ENCODE measurements at places on chromosomes 1 and 21. TPM values are rescaled to one million over a fixed set of nuclear protein-coding genes. Genes with fewer than 3 reads are reported as not detected.
A peak's percentile ranks its signal among the peaks of the same experiment; 100 is the strongest.

DNA sequence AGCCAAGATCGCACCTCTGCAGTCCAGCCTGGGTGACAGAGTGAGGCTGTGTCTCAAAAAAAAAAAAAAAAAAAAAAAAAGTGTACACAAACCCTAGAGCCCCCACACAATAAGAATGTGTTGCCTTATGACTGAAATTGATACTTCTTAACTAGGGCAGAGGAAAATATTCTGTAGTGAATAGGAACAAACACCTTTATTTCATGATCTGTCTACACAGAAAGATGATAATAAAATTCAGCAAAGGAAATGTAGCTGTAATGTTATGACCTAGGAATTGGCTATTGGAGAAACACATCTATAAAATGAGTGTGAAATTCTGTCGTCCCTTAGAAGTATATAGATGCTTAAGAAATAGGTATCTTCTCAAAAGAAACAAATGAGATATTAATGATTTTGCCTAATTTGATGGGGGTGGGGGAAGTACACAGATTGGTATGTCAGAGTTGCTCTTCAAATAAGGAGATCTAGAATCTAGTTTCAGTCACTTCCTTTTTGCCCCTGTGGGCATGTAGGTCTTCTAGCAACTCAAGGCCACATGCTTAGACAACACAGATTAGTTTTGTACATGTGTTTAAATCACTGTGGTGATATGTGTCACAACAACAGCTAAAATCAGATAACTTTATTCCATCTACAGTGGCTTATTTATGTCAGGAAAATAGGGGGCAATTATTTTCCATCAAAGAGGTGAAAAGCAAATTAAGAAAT is 10.7 kb upstream of the GPR25 start:
- no peak for DNase-seq

DNA sequence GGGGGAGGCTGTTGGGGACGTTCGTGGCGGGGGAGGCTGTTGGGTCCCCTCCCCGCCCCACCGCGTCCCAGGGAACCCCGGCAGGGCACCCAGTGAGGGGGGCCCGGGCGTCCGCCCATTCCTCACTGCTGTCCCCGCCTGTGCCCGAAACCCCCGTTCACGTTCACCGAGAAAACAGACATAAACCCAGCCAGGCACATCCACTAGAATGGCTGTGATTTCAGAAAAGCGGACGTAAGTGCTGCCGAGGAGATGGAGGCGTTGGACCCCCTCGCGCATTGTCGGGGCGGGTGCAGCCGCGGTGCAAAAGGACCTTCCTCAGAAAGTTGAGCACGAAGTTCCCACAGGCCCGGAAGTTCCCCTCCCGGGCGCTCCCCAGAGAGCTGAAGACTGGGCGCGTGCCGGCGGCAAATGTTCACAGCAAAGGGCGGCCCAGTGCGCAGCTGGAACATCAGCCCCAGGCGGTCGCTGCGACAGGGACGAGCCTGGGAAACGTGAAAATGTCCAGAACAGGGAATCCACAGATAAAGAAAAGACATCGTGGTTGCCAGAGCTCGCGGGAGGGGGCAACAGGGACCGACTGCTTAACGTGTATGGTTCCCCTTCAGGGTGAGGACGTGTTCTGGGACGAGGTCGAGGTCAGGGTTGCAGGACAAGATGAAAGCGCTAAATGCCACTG is 18.5 kb upstream of the SAMD11 start:
- no peak for DNase-seq

GRCh38 chr1:3498246-3498930 is 43.9 kb downstream of the ARHGEF16 start:
- DNase-seq: no peak

DNA sequence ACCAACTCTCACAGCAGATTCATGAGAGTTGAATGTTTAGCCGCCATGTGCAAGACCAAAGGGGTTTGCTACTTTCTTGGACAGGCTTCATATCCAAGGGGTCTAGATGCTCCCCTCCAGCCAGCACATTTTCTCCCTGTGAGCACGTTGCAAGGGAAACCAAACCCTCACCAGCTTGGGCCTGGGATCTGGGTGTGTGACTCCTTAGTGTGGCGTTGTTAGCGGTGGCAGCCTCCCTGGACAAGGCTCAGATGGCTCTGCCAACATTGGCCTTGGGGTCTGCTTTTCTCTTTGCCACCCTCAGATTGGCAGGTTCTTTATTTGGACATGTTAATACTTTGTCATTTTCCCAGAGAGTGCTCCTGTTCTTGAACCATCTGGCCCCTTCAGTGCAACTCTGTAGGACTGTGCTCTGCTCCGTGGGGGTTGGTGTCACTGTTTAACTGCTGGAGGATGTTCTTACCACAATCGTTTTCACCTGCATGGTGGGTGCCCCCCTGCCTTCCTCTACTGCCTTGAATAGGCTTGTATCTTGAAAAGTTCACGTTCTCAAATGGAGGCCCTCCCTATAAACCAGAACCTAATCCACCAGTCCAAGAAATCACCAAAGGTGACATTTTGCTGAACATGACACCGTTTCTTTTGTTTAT is 13.4 kb downstream of the ABCG1 start:
- DNase-seq: no peak

GRCh38 chr1:245019910-245020486 is 134.8 kb upstream of the KIF26B start:
- DNase-seq: no peak

DNA sequence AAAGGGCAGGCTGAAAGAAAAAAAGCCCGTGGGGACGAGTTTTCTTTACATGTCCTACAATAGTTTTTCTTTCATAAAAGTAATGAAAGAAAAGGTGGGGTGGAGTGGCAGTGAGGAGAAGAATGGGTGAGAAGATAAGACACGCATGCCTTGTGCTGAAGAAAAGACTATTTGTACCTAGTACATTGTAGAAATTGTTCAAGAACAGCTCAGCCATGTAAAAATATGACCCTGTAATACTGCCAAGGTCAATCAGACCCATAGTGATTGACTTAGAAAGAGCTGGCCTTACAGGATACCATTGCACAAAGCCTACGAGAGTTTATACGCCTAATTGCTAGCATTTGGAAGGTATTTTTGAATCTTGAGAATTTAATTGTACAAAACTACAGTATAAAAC is 126.0 kb upstream of the NRIP1 start:
- no peak for DNase-seq

DNA sequence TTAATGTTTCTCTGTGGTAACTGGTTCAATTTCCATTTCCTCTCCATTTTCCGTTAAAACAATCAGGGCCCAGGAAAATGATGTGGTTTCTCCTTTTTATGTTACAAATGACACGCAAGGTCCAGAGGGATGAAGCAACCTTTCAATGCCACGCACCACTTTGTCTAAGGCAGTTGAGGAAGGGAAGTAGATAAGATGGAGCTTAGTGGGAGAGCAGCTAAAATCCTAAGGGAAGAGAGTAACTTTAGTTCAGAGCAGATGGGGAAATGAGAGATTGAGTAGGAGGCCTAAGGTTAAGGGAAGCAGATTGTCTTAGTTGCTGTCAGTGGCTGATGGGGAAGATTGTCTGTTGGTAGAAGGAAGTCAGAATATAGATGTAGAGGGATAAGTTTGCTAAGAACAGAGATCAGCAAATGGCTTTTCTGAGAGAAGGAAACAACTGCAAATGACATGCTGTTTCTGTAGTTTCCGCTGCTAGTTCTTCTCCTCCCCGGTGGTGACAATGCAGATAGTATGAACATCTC is 660 bp downstream of the CD1C start:
- no peak for DNase-seq

DNA sequence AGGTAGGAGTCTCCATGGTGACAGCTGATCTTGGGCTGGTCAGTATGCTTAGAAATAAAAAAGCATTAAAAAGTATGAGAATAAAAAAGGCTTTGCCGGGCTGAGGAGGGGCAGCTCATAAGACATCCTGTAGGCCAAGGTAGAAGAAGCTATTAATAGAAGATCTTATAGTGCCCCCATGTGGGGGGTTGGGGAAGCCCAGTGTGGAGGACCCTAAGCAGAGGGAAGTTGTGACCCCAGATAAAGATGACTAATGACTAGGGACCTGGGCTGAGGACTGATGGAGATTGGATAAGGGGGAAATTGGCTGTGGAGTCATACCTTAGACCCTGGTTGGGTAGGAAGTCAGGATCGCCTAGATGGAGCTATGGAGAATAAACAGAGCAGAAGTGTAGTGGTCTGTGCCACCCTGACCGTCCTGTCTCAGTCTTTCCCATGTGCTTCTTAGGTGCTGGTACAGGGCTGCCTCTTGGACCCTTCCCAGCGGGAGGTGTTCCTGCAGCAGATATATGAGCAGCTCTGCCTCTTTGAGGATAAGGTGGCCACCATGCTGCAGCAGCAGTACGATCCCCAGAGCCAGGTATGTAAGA is 25.0 kb downstream of the SZT2 start:
- DNase-seq: no peak

GRCh38 chr1:221203224-221204054 is 324.2 kb downstream of the HLX start:
- peak; percentile 18 for DNase-seq

- no peak for DNase-seq
Measured at GRCh38 chr1:210457568-210457967, 128.9 kb downstream of the HHAT start.

- no peak for DNase-seq
Measured at GRCh38 chr1:110164725-110165350, 14.5 kb downstream of the SLC6A17 start.

DNA sequence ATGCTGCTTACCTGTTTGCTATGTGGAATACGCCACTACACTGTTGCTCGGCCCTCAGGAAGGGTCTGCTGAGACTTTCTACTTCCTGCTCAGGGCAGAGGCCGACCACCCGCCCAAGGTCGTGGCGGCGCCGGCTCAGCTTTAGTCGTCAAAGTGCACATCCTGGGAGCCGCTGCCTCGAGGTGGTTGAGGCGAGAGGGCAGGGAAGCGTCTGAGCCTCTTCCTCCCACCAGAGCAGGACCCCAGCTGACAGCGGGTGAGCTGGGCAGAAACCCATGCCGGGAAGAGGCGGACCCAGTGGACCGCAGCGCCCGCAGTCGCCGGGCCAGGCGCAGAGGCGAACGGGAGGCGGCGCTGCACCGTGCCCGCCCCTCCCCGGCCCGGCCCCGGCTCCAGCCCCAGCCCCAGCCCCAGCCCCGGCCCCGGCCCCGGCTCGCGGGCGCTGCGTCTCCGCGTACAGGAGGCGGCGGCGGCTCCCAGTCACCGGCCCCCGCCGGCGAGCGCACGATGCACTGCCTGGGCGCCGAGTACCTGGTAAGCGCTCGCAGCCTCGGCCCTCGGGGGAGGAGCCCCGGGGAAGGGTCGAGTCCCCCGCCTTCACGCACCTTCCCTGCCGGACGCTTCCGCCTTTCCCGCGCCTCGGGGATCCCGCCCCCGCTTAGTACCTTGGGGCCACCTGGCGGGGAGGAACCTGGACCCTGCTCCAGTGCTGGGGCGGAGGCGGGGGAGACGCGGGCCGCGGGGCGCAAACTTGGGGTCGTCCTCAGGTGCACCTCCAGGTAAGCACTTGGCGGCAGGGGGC is at the start of gene SLC44A3:
Gene SLC44A3, plus strand, starts transcription at position 413 of the 802 bp plus-strand sequence. Its CDS starts 95 bp downstream, at position 508.
- DNase-seq: no peak

GREM2 gene
- total RNA-seq: 1.3 TPM

UTP25 gene
- total RNA-seq: 7.6 TPM

S100B gene
- total RNA-seq: 415 TPM

MPL gene
- 0.11 TPM for total RNA-seq

All from spinal cord (tissue), 10 donors.